Calu3 (cell line): ENCODE measurements at places on chromosomes 12 and 14.

GRCh38 chr14:96568621-96569020 is 66.4 kb downstream of the PAPOLA start:
- no peak for DNase-seq

DNA sequence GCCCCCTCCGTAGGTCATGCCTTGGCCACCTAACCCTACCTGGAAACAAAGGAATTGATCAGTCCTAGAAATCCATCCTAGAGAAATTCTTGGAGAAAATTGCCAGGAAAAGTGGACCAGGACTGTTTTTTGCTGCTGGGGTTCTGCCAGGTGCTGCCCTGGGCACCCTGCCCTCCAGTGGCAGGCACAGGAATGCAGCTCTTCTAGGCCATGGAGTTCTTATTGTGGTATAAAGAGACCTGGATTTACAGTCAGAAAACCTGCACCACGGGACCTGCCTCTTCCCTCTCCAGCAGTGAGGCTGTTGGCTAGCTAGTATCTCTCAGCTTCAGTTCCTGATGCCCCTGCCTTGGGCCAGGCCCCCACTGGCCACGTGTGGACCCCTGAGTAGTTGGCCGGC is 59.7 kb downstream of the SLC24A4 start:
- peak; percentile 16 for DNase-seq

- peak; percentile 41 for DNase-seq
These were observed 280.6 kb upstream of the SFSWAP start for GRCh38 chr12:131430158-131430742.

DNA sequence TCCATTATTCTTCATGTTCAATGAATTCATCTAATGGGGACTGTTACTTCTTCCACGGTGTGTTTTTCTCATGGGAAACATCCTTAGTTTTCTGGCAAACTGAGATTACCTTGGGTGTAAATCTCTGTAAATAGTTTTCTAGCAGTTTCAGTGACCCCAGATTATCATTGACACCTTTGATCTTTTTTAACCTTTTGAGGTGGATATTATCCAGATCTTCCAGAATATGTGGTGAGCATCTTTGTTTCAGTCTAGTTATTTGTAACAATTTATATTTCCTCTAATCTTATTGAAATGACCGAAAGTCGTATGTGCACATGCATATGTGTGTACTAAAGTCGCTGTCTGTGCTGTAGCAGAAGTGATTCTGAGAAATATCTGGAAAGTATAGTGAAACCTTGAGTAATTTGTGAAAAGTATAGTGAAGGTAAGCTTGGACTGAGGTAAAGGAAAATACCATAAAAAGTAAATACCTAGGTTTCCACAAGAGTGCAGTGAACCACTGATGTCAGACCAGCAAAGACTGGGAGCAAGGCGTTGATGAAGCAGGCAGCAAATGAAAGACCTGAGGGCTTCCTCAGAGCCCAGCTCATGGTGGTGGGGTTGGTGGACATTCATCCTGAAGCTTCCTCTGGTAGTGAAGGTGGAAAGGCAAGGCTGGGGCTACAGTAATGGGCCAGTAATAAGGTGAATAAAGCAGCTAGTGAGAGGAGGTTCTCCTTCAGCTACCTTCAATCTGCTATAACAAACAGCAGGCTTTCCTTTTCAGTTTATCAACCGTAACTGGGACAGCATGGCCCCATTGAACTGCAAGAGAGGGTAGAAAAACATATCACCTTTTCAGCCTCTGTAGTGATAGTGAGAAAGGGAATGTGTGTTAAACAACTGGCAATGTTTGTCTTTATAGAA is 480.2 kb upstream of the FBXO33 start:
- no peak for DNase-seq

DNA sequence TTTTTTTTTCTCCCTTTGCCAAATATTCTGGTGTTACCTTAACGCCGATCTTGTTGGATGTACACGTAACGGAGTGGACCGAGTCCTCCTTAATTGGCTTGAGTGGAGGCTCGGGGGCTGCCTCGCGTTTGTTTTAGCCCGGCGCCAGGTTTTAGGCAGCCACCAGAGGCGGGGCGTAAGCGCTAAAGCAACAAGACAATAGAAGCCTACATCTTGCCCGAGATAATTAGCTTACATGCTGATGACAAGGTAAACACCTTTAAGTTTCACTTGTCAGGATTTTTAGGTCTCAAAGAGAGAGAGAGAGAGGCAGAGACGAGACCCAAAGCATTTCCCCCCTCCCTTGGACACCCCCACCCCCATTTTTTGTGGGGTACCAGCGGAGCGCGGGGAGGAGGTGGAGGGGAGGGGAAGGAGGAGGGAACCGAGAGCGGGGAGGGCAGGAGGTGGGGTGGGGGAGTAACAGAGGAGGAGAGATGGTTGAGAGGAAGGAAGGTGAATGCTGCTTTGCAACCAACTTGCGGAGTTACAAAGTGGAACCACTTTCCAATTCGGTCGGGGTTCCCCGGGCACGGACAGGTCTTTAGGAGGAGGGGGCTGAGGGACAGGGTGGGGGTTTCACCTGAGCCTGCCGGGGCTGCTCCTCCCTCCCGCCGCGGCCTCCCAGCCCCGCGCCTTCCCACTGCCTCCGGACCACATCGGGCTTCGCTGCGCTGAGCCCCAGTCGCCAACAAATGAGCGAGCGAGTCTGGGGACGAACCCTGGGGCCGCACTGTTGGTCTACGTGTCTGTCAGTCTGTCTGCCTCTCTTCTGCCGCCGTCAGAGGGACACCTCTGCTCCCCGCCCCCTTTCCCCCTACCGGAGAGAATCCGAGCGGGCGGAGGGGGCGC is at the start of gene NKX2-1:
TSS of gene NKX2-1 (minus strand) at position 802 of the 891 bp plus-strand sequence. CDS start at position 699, 103 bp downstream.
- DNase-seq = peak; percentile 33
